ENCODE measurements at places on chromosomes 4 and X.
A peak's percentile ranks its signal among the peaks of the same experiment; 100 is the strongest.

DNA sequence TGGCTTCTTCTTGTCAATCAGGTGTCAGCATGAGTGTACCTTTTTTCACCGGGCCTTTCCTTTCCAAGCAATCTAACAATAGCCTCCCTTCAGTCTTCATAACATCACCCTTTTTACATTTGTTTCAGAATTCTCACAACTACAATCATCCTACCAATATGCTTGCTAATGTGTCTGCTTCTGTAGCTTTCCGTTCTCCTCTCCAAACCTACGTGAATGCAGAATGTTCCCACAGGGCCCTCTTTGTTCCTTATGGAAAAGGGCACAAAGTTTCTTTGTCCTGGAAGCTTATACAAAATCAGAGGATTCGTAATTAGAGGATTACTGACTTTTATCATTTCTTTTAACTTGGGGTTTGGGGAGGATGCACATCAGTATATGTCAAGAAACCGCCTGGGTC, 461.8 kb downstream of the CENPC start:
- DNase-seq = no peak

DNA sequence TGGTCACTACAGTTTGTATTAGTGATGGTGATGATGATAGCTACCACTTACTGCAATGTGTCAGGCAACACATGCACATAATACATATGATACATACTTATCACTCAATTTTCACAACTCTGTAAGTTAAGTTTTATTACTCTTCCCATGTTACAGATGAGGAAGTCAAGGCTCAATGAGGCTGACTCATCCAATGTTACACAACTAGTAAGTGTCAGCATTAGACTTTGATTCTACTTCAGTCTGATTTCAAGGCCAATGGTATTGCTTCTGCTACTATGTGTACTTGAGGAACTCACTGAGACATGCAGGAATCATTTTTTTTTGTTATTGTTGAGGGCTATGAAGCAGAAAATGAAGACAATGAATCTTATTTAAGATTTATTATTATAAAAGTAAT, 96.4 kb upstream of the TRPC5OS start:
- no peak for DNase-seq

DNA sequence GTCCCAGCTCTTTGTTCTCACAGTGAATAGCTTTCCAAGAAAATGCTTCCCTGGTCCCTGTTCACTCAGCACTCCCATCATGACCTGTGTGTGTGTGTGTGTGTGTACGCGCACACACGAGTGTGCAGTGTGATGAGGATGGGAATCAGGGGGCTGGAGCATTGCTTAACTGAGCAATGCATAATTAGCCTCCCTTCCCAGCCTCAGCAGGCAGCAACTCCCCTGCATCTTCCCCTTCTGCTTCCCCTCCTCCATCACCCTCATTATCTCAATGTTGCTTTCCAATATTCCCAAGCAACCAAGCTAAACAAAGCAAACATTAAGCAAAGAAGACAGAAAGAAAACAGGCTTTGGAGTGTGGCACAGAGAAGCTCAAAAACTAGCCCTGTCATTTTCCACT, 137.0 kb downstream of the RBM47 start:
- no peak for DNase-seq

DNA sequence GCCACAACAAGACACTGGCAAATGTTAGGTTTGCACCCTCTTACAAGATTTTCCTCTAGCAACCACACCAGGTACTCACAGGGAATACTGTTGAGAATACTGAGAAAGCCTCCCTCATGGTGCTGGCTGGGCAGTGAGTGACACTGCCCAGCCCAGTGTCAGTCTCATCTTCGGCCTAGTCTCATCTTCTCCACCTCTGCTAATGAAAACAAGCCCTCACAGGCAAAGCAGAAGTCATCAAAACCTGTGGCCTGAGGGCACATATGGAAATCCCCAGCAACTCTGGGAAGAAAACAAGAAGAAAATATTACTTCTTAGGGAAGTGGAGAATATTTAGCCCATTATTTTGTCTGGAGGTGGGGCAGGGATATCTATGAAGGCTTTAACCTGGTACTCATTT, 7.9 kb upstream of the ADAM29 start:
- DNase-seq = no peak

DNA sequence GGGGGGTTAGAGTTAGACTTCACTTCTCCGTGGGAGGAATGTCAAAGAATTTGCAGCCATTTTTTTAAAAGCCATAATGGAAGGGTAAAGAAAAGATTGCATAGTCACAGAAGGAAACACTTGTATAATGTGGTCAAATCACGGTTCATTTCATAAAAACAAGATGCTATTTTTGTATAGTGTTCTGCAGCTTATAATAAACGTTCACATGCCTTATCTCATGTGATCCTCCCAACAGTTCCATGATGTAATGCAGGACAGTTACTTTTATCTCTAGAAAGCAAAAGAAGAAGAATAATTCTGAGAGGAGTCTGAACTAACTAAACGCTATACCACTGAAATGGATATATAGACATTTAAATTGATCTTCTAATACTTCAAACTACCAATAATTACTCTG, 71.3 kb upstream of the CAMK2D start:
- no peak for DNase-seq

GRCh38 chrX:154967603-154968002, 54.9 kb downstream of the F8 start:
- DNase-seq = peak; percentile 16

DNA sequence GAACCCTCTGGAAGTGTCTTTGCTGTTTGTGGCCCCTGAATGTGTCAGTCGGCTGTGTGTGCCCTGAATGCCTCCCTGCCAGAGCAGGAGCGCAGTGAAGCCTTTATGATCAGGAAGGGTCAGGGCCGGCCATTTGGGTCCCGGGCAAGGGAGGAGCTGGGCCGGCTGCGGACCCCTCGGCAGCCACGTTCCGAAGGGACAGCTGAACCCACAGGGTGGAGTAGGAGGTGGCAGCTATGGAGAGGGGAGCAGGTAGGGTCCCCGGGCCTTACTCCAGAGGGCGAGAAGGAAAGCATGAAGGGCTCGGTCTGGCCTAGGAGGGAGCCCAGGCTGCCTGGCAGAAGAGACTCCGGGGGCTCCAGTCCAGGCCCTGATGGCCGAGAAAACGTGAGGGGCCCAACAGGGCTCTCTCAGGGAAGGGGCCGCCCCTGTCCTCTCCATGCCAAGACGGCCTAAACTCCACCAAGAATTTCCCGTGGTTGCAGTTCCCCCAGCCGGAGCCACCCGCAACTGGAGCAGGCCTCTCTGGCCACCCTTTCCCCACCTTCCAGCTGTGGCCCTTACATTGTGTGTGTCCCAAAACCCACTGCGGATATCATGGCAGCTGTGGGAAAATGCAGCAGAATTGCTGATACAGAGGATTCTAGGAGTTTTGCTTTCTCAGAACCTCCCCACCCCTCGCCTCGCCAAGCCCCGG, 182.2 kb upstream of the STK26 start:
- DNase-seq = no peak

DNA sequence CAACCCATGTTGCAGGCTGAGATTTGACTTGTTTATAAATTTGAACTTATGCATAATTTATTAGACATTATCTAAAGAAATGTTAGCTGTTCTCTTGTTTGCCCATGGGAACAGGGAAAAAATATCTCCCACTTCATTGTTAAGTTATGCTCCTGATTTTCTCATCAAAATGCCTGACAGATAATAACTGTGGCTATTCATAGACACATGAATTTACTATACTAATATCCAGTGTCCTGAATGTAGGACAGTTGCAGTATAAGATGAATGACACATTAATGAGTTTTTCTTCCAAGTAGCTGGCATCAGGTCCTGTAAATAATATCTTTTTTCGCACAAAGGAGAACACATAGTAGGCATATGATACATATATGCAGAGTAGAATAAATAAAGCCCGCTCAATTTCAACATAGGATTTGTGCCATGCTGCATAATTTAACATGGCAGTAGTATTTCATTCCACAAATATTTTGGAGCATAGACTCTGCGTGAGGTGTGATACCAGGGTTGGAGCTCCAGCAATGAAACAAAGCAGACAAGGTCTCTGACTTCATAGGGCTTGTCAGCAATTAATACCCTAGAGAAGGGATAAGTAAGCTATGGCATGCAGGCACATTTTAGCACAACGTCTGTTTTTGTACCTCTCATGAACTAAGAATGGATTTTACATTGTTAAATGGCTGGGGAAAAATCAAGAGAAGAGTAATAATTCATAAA, 40.4 kb upstream of the DDX53 start:
- DNase-seq = no peak

DNA sequence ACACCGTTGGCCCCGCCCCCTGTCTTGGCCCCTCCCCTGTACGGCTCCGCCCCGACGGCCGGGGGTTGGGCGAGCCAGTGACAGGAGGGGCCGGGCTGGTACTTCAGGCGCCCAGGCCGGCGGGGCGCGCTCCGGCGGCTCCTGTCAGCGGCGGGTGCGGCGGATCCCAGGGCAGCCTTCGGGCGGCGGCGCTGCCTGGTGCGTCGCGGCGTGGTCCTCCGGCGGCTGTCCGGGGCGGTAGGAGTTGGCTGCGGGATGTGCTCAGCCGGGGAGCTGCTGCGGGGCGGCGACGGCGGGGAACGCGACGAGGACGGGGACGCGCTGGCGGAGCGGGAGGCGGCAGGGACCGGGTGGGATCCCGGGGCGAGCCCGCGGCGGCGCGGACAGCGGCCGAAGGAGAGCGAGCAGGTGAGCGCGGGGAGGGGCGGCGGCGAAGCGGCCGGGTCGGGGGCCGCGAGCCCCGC, at the start of gene FAM241A:
TSS of gene FAM241A (plus strand) at position 129 of the 464 bp plus-strand sequence. CDS start at position 256, 127 bp downstream.
- DNase-seq = peak; percentile 96

All from RWPE1 (cell line).